SK-N-MC (cell line): ENCODE measurements at places on chromosomes 2 and 18.

DNA sequence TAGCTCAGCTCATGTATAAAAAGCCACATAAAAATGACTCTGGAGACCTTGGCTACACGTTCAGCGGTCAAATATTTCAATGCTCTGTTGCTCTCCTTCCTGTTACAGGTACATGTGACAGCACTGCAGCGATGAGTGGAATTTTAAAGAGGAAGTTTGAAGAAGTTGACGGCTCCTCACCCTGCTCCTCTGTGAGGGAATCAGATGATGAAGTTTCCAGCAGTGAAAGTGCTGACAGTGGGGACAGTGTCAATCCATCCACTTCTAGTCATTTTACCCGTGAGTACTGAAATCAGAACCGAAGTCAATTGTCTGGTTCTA is 125.4 kb downstream of the CSRNP3 start:
- DNase-seq, result no peak

DNA sequence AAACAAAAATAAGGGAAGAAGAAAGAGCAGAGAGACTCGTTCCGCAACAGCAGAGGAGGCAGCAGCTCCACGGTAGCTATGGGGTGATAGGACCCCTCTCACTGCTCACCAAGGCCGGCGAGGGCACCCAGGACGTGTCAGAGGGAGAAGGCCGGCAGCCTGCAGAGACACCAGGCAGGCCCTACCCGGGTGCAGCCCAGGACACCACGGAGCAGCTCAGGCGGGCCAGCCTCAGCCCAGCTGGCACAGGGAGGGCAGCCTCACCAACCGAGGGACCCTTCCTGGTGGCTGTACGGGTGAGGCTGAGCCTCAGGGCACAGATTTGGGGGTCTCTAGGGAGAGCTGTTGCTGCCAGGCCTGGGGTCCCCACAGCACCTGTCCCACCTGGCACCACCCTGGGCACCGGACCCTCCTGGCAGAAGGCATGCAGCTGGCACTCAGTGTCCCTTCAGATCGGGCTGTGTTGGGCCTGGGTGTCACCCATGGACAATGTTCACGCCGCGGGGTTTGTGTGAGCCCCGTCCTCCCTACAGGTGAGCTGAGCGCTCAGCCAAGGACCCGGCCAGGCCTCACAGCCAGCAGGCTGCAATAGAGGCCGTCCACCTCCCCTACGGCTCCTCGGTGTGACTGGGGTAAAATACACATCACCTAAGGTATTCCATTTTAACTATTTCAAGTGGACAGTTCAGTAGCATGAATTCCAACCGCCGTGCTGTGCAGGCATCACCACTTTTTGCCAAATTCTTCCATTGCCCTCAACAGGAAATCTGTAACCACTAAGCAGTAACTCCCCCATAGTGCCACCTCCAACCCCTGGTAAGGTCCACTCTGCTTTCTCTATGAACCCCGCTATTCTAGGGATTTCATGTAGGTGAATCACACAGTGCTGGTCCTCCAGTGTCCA is 21.6 kb downstream of the KCNG2 start:
- no peak for DNase-seq

GRCh38 chr2:164651361-164651760 is 30.1 kb upstream of the GRB14 start:
- no peak for DNase-seq

DNA sequence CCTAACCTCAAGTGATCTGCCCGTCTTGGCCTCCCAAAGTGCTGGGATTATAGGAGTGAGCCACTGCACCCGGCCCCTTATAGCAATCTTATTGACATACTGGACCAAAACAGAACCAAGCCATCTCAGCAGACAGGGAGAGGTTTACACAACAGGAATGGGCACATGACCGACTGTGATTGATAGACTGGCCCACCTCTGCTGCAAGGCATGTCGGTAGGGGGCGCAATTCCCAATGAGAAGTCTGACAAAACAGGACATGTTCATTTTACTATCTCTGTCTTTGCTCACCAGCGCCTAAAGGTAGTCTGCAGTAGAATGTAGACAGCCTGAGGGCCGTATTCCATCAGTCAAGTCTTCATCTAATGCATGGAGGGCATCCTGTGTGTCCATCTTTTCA is 2.0 kb downstream of the LYPD6B start:
- no peak for DNase-seq

DNA sequence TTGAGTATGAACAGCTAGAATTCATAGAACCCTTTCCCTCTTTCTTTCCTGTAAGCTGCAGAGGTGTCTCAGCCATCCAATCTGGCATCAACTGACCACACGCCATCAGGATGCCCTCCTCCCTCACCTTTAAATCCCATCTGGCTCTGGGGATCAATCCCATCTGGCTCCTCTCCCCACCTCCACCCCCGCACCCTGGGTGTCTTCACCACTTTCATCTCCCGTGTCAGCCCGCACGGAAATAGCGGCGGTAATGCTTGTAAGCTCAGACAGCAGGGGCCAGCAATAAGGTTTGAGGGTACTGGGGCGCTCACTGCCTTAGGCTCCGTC is 508 bp upstream of the TUBA4B start:
- no peak for DNase-seq
